Stimulated activated CD4-positive, alpha-beta T cell treated with anti-CD3 and anti-CD28 coated beads, Interleukin-2, amount 100 ng/mL, for 24 hours (primary cell): ENCODE measurements at places on chromosomes 11 and 22.

DNA sequence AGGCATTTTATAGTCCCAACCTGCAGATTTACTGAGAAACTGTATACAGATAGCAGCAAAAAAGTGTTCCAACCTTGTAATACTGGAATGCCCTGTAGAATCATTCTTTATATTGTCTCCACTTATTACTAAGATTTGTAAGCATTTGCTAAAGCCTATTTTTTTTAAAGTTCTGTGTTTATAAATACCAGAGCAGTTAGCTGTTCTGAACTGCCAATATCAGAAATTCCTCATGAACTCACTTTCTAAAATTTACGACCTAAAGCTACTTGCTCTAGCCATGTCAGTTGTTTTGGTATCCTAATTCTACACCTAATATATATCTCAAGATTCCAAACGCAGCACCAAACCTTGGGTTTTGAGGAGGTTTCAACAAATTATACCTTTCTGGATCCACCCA lies 103.2 kb downstream of the C11orf65 start:
- no peak for DNase-seq

DNA sequence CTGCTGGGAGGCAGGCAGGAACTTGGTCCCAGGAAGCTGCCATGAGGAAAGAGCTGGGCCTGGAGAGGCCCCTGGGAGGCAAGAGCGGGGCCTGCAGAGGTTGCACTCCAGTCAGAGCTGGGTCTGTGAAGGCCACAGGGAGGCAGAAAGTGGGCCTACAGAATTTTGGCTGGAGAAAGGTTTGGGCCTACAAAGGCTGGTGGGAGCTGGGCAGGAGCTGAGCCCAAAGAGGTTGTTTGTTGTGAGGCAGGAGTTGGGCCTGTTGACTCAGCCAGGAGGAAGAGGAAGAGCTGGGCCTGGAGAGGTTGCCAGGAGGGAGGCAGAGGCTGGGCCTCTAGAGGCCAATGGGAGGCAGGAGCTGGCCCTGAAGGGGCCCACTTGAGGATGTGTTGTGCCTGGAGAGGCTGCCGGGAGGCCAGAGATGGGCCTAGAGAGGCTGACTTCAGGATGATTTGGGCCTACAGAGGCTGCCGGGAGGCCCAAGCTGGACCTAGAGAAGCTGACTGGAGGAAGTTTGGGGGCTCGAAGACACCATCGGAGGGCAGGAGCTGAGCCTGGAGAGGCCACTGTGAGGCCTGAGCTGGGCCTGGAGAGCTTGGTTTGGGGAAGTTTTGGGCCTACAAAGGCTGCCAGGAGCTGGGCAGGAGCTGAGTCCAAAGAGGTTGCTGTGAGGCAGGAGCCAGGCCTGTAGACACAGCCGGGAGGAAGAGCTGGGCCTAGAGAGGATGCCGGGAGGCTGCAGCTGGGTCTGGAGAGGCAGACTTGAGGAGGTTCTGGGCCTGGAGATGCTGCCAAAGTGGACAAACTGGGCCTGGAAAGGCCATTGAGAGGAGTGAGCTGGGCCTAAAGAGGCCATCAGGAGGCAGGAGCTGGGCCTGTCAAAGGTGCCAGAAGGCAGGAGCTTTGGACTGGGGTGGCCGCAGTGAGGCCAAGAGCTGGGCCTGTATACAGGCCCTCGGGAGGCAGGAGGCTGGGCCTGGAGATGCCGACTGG lies 40.7 kb downstream of the OR4C45 start:
- DNase-seq = no peak

DNA sequence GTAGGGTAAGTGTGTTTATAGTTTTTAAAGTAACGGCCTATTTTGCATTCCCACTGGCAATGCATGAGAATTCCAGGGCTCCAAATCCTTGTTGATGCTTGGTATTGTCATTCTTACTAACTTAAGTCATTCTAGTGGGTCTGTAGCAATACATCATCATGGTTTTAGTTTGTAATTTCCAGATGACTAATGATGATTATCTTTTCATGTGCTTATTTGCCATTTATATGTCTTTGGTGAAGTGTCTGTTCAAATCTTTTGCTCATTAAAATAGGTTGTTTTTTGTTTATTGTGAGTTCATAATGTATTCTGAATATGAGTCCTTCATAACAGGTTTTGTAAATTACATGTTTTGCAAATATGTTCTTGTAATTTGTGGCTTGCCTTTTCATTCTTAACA lies 31.2 kb downstream of the MTMR3 start:
- no peak for DNase-seq

GRCh38 chr11:73252577-73253191 lies 19.5 kb upstream of the P2RY6 start:
- DNase-seq = no peak

DNA sequence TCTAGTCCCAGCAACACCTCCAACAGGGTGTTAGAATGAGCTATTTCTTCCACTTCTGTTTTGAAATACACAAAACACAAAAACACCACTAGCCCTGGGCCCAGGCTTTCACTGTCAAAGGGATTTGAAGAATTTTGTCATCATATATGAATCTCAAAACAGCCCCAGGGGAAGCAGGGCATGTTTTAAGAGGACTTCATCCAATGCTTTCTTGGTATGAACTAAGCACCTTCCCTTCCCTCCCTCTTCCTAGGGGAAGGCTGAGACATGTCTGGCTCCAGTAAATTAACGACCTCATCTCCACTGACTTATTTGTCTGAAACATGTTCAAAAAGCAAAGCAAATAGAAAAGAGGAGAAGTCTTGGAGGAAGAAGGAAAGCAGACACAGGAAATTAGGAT lies 75.7 kb upstream of the INCENP start:
- DNase-seq = no peak

GRCh38 chr11:6210274-6210955 lies 5.1 kb downstream of the C11orf42 start:
- no peak for DNase-seq

DNA sequence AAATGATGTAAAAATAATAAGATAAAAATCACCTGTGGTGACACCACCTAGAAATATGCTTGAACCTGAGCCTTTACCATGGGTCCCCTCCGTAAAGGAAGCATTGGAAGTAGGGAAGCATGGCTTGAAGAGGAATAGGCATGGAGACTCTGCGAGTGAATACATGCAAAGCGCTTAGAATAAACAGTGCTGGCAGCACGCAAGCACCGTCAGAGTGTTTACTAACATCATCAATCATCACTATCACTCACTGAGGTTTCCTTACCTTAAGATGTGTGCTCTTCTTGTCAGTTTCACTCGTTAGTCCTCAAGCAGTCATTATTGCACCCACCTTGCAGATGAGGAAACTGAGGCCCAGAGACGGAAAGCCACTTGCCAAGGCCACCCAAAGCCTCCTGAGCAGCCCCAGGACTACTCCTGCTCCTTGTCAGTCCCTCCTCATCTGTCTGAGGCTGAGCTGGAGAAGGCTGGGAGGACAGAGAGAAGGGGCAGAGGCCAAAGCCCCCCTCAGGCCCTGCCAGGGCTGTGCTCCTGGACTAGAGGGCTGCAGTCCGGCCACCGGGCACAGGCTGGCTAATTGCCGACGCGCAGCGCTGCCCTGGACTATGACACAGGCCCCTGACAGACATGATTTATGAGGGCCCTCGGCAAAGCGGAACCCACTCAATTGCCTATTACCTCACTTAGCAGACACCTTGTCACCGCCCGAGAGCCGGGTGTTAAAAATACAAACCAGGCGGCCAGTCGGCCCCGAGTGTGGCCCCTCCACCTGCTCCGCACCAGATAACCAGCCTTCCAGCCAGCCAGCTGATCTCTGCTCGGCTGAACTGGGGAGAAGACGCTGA lies 168.9 kb downstream of the MN1 start:
- no peak for DNase-seq

DNA sequence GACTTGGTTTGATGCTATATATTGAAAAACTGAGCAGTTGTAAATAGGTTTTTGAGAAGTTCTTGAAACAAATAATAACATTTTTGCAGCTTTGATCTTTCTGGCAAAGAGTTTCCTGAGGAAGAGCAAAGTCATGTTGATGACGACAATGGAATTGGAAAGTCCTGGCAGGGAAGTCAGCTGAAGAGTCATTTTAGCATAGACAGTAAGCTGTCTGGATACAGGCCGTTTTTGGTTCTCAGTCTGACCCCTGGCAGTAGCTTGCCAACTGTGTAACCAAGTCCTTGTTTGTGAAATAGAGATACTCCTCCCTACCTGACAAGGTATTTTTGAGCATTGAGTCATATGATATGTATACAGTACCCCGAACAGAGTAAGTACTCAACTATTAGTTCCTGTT lies 193.3 kb downstream of the C11orf91 start:
- no peak for DNase-seq

DNA sequence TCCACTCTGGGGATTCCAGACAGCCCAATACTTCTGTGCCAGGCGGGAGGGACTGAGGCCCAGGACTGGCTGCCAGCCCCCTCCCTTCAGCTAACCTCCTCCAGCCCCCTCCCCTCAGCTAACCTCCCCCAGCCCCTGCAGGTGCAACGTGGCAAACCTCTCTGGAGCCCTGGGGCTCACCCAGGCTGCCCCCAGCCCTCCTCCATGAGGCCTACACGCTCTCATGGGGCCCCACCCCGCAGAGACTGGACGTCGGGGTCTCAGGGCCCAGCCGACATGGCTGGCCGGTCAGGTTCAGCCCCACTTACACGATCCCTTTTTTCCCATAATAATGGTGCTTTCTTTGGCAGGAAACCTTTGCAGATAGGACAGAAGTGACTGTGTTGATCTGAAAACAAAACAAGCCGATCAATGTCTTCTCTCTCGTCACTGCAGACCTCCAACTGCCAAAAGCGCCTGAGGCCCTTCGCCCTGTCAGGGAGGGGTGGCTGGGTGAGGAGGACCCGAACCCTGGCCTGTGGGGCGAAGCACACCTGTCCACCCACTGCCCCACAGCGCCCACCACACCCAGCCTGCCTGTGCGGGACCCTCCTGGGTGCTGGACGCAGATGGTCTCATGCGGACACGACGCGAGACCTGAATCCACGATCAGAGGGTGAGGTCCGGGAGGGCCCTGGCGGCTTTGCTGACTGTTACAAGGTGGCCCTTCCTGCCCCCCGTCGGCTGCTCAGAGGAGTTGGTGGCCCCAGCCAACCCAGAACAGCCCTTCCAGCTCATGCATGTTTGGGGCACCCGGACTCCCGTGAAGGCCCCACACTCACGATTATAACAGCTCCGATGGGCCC lies 33.6 kb downstream of the TRMU start:
- DNase-seq = no peak

DNA sequence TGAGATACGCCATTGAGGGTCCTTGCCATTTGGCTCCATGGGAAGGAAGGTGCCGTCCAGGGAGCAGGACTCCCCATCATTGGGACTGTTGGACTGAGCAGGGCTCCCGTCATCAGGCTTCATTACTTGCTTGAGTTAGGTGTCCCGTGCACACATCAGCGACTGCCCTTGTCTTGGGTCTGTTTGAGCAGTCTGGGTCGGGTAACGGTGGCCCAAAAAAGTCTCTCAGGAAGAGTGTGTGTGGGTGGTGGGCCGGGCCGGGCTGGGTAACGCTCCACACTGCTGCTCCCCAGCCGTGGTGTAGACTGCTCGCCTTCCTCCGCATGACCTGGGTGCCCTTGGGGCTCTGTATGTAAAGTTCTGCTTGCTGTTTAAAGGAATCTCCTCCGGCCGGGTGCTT lies 293.5 kb downstream of the TBC1D22A start:
- no peak for DNase-seq

DNA sequence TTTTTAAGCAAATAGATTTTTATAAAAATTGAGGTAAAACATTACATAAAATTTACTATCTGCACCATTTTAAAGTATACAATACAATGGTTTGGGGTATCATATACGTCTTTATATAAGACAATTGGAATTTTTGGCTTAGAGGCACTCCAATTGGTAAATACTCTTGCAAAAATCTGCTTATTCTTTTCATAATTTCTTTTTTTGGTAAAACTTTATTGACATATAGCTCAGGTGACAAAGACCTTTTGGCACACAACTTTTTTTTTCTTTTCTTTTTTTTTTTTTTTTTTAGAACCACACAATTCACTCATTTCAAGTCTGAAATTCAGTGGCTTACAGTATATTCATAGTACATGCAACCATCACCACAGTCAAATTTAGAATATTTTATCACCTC lies 57.8 kb downstream of the ATG16L2 start:
- DNase-seq = no peak

DNA sequence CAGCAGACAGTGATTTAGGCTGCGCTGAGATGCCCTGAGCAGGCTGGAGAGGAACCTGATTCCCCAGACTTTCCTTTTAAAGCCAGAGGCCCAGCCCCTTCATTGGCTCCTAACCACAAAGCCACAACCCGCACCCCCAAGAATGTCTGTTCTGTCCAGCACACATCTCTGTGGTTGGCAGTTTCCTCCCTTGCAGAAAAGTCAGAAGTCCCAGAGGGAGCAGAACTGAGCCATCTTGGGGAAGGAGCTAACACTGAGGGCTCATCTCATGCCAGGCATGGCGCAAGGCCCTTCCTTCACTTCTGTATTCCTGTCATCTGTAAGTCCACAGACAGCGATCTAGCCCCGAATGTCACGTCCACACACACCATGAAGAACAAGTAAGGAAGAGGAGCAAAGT lies 97.1 kb upstream of the SYT13 start:
- no peak for DNase-seq

DNA sequence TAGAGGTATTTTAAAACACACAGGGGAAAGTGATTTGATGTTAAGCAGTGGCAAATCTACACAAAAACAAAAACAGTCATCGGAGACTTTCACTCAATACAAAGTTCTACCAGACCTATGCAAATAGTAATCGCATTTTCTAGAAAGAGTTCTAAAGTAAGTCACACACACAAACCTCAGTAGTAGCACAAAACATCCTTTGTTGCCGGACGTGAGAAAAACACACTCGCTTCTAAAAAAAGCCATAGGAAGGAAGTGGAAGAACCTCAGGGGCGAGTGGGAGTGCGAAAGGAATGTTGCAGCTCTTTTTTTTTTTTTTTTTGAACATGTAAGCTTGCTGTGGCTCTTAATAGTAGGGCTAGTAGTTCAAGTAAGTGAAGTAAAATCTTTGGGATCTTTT lies 88.9 kb downstream of the MAML2 start:
- DNase-seq = no peak

DNA sequence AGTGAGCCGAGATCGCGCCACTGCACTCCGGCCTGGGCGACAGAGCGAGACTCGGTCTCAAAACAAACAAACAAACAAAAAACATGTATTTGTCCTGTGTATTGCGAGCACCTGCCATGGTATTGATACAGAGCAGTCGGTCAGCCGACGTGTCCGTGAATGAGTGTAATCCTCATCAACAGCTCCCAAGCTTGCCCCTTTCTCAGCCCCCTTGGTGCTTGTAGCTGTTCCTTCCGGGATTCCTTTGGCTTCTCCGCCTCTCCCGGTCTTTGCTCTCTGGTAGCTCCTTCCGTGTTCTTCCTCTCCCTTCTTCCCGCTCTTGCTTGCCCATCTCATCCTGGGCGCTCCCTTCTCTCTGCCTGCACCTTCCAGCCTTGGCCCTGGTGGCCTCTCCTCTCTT lies 10.9 kb downstream of the ZNF74 start:
- DNase-seq = no peak
